ENCODE measurements at places on chromosomes 2 and 18.

- no peak for DNase-seq
These were observed 2.7 kb upstream of the NMI start for GRCh38 chr2:151292141-151292540.

GRCh38 chr2:46814160-46814961 lies 101.2 kb downstream of the MCFD2 start:
- DNase-seq: no peak

GRCh38 chr18:28080876-28081300 lies 96.0 kb downstream of the CDH2 start:
- no peak for DNase-seq

- no peak for DNase-seq
These were observed 105.2 kb downstream of the NETO1 start for GRCh38 chr18:72762515-72763122.

DNA sequence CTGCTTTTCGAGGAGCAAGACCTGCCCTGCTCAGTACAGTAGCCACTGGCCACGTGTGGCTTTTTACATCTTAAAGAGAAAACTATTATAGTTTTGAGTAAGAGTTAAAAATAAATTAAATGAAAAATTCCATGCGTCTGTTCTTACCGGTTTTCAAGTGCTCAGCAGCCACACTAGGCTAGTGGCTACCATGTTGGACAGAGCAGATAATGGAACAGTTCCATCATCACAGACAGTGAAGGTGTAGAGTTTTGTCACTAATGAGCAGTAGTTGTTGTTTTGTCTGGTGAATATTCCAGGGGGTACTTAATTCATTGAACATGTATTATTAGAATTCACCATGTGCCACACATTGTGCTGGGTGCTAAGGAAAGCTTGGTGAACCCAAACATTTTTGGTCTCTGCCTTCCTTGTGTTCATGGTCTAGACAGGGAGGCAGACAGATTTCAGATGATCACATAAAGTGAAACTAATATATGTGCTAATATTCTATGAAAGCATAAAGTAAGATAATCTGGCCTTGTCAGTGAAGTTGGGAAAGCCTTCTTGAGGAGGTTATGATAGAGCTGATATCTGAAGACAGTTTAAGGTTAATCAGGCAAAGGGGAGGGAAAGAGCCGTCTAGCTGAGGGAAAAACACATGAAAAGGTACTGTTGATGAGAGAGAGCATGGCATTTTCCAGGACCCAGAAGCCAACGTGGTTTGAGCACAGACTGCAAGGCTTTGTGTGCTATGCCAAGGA lies 1.4 kb downstream of the ALMS1 start:
- no peak for DNase-seq

GRCh38 chr2:96534701-96535181 lies 1.8 kb upstream of the ARID5A start:
- DNase-seq: no peak

- DNase-seq: no peak
These were observed 68.5 kb downstream of the CTIF start for GRCh38 chr18:48607056-48607984.

GRCh38 chr2:149732001-149732685 lies 144.6 kb upstream of the MMADHC start:
- no peak for DNase-seq

- DNase-seq: no peak
These were observed 55.1 kb downstream of the ACAA2 start for GRCh38 chr18:49758263-49758610.

- no peak for DNase-seq
These were observed 13.6 kb downstream of the CDH2 start for GRCh38 chr18:28163201-28163775.

DNA sequence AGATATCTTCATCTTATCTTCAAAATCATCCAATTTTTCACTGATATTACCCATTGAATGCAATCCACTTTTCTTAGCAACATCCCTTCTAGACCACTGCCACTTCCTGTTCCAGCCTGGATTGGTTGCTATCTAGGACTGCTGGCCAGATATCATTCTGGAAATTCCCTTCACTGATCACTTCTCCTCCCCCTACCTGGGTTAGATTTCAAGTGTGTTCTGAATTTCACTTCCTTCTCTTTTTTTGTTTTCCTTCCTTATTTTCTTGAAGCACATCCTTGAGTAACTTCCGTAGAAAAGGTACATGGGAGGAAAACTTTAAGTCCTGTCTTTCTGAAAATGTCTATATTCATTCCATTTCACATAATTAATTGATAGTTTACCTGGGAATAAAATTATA lies 82.0 kb upstream of the IL1R2 start:
- no peak for DNase-seq

DNA sequence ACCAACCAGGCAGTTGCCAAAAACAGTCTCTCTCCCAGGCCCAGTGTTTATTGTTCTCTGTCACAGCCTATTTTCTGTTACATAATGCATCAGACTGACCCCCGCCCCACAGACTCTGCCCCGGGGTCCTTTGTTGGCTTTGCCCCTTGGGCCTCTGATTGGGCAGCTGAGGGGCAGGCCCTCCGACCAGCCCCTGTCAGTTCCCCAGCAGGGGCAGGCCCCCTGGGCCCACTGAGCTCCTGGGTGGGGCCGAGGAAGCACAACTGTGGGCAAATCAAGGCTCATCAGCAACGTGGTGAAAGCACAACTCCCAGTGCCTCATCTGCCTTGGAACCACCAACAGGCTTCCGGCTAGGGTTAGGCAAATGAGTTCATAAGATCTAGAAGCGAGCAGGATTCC lies 160.1 kb upstream of the MYCN start:
- no peak for DNase-seq

- no peak for DNase-seq
These were observed 807.8 kb downstream of the DSC3 start for GRCh38 chr18:30234755-30235154.

DNA sequence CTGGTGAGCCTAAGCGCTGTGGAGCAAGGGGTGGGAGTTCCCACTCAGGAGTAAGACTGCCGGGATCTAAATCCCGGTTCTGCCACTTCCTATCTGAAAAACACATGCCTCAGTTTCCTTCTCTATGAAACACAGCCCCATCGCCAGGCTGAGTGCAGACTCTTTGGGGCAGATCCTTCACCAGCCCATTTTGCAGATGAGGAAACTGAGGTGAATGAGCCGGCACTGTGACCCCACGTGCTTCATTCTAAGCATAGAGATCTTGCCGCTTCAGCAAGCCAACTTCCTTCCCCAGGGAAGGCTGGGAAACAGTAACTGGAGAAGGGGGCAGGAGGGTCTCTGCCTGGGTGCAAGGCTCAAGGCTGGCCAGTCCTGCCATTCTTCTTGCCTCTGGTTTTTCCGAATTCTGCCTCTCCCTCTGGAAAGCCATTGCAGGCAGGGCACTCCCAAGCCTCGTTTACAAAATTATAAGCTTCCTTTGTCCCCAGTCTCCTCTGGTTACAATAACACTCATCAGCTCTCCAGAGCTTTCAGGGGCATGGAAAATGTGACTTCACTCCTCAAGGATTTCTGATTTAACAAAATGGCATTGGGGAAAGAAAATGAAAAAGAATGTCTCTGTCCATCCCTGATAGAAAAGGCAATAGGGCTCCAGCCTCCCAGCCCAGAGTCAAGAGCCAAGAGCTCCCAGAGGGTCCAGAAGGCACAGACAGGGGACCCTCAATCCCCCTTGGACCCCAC lies 249.2 kb downstream of the TNS1 start:
- DNase-seq: no peak

- no peak for DNase-seq
These were observed 49.8 kb downstream of the QPCT start for GRCh38 chr2:37394263-37394662.

DNA sequence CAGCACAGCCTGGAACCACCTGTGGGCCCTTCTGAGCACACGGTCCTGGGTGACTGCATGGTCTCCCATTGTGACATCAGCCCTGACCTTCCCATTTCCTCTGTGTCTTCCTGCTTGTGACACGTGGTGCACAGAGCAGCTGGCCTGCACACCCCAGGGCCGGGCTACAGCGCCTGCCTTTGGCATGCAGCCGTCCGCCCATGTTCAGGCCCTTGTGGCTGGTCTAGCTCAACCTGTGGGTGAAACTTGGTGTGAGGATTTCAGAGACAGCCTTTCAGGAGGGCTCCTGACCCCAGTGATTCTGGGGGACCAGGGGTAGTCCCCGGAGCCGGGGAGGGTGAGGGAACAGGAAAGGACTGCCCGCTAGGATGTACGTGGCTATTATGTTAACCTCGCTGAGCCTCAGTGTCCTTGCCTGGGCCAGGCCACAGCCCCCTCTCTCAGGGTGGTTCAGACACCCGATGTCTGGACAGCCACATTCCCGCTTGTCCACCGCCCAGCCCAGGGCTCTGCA lies 284.8 kb upstream of the HS6ST1 start:
- no peak for DNase-seq

DNA sequence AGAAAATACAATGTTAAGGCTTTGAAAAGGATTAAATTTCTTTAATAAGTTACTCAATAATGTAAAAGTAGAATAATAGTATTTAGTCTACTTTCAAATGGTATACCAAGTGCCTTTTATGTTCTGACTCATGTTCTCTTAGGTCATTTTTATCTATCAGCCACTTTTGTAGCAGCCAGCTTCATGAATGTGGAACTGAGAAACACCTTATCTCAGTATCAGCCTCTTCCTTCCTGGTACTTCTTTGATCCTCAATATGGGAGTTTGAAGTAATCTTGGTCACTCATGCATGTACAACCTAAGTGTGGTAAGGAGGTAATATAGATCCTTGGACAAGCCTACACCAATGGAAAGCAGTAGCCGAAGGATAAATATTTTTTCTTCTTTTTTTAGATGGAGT lies 180.4 kb upstream of the NRXN1 start:
- no peak for DNase-seq

DNA sequence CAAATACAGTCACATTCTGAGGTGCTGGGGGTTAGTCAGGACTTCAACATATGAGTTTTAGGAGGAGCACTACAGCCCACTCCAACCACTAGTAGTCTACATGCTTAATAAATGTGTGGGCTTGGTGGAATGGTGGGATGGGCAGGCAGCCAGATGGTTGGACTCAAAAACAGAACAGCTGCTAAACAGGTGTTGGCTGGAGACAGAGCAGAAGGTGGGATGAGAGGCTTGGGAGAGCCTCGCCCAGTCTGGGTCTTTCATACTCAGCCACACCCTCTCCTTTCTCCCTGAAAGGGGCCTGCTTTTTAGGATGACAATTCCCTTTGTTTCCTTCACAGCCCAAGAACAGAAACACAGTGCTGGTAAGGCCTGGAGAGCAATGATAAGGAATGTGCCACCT lies 143.9 kb upstream of the KLHL29 start:
- no peak for DNase-seq

All from stimulated activated CD4-positive, alpha-beta T cell treated with anti-CD3 and anti-CD28 coated beads, Interleukin-1b, Interleukin-23, amount 100 ng/mL, for 1 hour (primary cell).